Pulmonary artery endothelial cell (primary cell): ENCODE measurements at places on chromosomes 6 and 20.
A peak's percentile ranks its signal among the peaks of the same experiment; 100 is the strongest.

GRCh38 chr6:79570129-79571029, 33.1 kb upstream of the LCA5 start:
- DNase-seq, result peak; percentile 27

DNA sequence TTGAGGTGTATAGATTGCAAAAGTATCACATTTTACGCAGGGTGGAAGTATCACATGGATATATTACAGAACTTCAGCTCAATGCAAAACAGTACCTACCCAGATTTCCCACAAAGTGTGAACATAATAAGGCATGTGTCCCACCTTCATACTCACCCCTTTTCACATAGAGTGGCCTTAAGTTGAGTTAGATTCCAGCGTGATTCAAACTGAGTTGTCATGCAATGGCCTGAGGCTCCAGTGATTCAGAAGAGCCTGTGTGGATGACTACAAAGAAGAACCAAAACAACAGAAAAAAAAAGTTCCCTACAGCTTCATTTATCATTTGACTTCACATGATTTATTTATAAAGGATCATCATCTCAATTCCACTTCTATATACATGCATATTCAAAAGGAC, 309.7 kb downstream of the SLC35F1 start:
- no peak for DNase-seq

GRCh38 chr20:8782804-8783203, 286.1 kb upstream of the PLCB4 start:
- DNase-seq, result no peak

DNA sequence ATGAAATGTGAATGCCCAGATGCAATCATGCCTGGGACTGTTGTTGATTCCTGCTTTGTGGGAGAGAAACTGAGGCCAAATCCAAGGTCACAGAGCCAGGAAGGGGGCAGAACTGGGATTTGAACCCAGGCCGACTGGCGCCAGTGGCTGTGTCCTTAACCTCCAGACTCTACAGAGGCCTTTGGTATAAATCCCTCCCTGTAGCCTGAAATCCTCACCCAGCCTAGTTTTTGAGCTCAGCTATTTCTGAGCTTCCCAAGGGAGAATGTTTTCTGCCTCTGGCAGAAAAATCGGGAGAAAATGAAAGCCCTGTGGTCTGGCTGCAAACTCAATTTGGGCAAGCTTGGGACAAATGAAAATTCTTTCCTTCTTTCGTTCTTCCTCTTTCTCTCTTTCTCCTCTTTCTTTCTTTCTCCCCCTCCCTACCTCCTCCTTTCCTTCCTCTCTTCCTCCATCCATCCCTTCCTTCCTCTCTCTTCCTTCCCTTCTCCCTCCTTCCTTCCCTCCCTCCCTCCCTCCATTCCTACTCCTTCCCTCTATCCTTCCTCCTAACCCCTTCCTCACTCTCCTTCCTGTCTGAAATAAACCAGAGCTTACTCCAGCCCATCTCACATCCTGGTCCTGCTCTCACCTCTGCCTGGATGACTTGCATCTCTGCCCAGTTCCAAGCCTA, 34.9 kb downstream of the SNAI1 start:
- DNase-seq, result no peak

DNA sequence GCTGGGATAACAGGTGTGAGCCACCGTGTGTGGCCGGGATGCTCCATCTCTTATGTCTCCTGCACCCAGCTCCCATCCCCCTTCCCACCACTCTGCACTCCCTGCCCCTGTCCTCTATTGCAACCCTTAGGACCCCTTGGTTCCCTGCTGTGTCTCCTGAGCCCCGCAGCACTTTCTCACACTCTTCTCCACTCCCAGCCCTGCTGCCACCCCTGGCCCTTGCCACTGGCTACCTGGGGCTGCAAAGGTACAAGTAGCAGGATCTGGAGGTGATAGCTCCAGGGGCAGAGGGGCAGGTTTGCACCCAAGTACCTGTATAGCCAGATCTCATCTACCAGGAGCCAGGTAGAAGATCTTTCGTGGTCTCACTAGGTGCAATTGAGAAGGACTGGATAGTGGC, 6.6 kb upstream of the CPXM1 start:
- DNase-seq, result no peak

DNA sequence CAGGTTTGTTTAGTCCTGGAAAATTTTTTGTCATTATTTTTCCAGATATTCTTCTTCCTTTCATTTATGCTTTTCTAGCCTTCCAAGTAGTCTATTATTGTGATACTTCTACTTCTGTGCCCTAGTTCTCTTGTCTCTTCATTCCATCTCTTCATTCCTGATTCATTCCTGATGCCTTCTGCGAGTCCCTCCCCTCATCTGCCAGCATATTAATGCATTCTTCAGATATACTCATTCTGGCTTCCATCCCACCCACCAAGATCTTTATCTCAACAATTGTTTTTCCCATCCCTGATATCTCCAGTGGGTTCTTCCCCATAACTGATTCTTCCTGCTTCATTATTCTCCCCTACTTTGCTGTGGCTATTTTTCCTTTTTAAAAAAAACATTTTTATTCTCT, 35.2 kb downstream of the ALDH5A1 start:
- no peak for DNase-seq

GRCh38 chr6:89402776-89403175, 9.3 kb downstream of the RRAGD start:
- no peak for DNase-seq

DNA sequence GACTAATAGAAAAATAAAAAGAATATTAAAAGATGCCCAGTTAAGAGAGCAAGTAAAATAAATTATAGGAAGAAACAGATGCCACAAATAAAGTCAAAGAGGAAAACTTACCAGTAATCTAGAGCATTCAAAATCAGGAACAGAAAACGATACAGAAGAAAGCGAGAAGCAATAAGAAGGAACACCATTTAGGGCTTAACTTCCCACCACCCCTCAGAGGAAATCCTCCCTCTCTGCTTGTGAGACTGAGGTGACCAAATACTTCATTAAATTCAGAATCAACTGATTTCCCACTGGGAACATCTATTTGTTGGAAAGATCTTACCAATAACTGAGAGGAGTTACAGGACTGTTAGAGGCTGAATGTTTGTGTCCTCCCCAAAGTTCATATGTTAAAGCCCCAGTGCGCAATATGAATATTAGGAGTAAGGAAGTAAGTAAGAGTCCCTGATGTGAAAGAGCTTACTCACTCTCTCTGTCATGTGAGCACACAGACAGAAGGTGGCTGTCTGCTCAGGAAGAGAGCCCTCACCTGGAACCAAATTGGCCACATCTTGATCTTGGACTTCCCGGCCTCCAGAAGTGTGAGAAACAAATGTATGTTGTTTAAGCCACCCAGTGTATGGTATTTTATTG, 19.5 kb downstream of the KATNA1 start:
- no peak for DNase-seq

DNA sequence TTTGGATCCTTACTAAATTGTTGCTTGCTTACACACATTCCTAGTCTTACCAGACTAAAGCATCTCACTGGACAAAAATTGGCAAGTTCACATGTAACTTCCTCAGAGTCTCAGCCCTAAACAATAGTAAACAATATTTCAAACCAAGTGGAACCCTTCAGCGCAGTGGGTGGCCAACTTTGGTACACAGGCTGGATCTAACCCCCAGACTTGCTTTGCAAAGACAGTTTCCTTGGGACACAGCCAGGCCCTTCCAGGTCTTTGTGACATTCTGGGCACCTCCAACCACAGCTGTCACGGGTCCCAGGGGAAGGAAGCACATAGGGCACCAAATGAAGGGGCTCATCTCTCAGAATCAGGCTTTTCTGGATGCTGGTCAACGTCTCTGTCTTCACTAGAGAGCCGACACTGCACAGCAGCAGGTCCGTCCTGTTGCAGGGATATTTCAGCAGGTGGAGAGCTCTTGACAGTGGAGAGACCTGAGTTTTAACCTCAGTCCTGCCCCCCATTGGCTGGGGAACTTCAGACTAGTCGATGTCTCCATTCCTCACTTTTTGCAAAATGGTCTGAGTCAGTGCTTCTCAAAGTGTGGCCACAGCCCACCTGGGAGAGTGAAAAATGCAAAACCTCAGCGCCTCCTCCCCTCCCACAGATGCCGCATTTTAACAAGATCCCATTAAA, 91.4 kb downstream of the BFSP1 start:
- no peak for DNase-seq

DNA sequence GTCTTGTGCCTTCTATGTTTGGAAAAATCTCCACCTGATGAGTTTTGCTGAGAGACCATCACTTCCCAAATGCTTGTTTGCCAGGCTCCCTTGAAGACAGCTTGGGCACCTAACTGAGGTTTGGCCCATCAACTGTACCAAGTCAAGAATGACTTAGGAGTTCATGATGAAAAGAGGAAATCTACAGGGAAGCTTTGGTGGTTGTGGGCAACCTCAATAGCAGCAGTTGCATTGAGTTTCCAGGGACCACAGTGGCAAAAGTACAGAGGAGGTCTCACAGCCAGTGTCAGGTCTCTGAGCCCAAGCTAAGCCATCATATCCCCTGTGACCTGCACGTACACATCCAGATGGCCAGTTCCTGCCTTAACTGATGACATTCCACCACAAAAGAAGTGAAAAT, 49.7 kb upstream of the PHACTR1 start:
- DNase-seq, result no peak

GRCh38 chr6:144064402-144065212, 30.8 kb downstream of the SF3B5 start:
- no peak for DNase-seq

GRCh38 chr6:56793938-56794337, 151.2 kb upstream of the DST start:
- no peak for DNase-seq

DNA sequence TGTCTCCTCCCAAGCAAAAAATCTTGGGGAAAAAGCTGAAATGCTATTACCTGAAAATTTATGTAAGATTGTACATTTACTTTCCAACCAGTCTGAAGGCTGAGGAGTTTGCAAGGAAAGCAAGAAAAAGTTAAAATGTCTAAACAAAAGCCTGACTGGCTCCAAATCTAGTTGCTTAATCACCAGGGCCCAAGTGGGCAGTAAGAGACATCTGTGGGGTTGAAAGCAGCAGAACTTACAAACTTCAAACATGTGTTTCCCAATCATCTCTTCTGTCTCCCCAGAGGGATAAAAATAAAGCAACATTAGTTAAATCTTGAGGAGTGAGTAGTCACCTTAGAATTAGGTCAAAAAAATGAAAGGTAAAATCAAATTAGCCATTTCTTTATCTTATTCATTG, 98.6 kb downstream of the OGFRL1 start:
- no peak for DNase-seq

DNA sequence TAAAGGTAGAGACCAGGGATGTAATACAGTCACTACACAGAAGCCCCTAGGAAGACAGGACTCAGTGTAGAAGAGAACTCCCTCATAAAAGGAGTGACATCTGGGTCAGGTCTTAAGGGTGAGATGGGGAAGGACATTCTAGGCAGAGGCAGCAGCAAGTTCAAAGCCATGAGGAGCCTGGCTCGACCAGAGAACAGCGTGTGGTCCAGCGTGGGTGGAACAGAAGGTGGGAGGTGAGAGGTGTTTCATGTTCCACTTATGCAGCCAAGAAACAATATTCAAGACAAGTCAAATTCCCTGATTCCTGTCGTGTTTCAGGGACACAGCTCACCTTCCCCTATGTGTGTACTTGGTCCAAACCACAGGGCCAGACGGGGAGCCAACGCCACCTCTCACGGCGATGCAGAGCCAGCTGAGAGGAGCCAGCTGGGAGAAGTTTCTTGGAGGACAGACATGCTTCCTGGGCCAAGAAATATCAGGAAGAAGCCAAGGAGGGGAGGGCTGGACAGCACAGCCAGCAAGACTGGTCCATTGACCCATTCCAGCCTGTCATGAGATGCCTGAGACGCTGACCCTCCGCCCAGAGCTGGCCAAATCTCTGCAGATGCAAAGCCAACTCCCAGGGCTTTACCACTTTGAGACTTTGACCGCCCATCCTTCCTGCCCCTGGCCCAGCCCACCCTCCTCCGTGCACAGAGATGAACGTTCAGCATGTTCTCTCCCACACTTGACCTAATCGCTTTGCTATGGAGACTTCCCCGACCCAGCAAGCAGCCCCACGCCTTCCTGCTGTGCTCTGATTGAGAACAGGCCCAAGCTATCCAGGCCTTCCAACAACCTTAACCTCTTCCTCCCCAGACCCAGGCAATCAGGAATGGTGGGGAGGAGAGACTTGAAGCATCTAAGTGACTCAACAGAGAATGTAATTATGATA, 113.8 kb downstream of the PRND start:
- DNase-seq, result no peak

- DNase-seq, result no peak
Measured at GRCh38 chr6:70281923-70282311, 21.0 kb downstream of the COL9A1 start.

- no peak for DNase-seq
Measured at GRCh38 chr6:92906385-92906784, 513.0 kb downstream of the EPHA7 start.

GRCh38 chr6:139257291-139257690, 34.5 kb downstream of the TXLNB start:
- DNase-seq, result no peak

GRCh38 chr6:17352302-17352701, 41.1 kb upstream of the CAP2 start:
- DNase-seq, result no peak

- no peak for DNase-seq
Measured at GRCh38 chr20:12976720-12977309, 32.0 kb upstream of the SPTLC3 start.

DNA sequence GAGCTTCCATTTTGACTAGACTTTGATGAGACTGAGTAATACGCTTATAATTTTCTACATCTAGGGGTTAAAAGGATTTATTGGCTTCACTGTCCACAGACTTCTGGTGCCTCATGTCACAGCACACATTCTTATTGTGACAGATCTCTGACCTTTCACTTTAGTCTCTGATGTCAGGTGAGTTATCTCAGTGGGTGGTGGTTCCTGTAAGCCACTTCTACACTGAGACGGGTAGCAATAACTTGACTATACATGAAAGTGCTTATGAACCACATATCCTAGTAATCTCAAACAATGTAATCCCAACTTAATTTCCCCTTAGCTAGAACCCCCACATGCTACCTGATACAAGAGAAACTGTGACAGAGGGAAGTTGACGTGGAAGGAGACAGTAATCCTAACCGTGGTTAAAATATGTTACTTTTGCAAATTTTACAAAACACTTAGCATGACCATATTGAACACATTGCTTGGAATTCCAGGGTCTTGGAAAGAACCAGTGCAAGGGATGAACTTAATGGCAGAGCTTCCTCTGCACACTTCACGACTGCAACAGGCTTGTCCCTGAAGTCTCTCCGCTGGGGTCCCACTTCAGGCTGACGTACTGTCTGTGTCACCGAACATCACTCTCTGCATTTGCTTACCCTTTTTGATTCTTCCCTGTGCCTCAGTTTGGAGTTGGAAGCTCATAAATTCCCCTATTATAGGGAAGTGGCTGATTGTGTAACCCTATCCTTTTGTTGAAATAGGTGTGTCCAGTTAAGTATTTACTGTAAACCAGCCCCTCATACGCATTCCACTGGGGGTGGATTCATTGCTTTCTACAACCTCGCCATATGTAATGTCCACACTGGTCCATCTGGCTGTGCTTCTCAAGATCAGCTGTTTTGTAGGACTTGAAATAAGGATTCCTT, 6.4 kb upstream of the TRIM40 start:
- no peak for DNase-seq

- DNase-seq, result no peak
Measured at GRCh38 chr20:47531458-47531857, 29.8 kb downstream of the NCOA3 start.
